ENCODE measurements at places on chromosomes 16 and 17. TPM values are rescaled to one million over a fixed set of nuclear protein-coding genes. Genes with fewer than 3 reads are reported as not detected.

The ZG16 gene
- polyA plus RNA-seq, result not detected

The LLGL1 gene
- 18.9 TPM for polyA plus RNA-seq

The CD300E gene
- polyA plus RNA-seq, result not detected

The SP2 gene
- 10.5 TPM for polyA plus RNA-seq

The SLC38A8 gene
- polyA plus RNA-seq, result not detected

The YPEL2 gene
- polyA plus RNA-seq, result 5.4 TPM

The GAN gene
- polyA plus RNA-seq, result 2.8 TPM

The TBC1D26 gene
- polyA plus RNA-seq, result 0.18 TPM

The PTGES3L gene
- 3.5 TPM for polyA plus RNA-seq

The ENO3 gene
- 109 TPM for polyA plus RNA-seq

The GSDMA gene
- not detected for polyA plus RNA-seq

GRCh38 chr17:58970609-58971450, 135.8 kb downstream of the TRIM37 start:
- no peak for DNase-seq

DNA sequence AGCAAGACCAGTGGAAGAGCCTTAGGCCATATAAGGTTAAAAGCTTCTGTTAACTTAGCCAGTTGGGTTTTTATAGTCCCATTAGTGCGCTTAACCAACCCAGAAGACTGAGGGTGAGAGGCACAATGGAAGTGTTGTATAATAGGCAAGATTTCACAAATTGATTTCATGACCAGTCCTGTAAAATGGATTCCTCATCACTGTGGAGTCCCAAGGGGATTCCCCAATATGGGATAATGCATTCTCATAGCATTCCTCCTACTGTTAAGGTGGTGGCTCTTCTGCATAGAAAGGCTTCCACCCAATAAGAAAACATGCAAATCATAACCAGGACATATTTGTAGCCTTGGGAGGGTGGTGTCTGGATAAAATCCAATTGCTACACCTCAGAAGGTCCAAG, 22.1 kb upstream of the B4GALNT2 start:
- DNase-seq, result no peak

DNA sequence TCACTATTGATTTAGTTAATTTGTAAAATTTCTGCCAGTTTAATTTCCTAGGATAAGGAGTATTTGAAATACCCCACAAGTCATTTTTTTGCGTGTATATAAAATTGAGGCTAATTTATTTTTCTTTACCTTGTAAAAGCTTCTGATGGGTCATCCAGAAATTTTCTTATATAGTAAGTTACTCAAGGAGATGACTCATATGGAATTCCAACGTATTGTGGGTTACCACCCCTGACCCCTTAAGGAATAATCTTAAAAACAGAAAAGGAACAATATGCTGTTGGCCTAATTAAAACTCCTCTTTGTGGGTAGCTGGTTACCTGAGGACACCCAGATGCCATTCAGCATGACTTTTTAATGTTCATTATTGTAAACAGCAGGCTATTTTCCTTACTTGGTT, 13.6 kb downstream of the HEATR6 start:
- DNase-seq, result no peak

- peak; percentile 50 for DNase-seq
Observed at GRCh38 chr16:54936979-54937670, 6.5 kb downstream of the IRX5 start.

- no peak for DNase-seq
Observed at GRCh38 chr16:49580751-49581303, 207.2 kb downstream of the C16orf78 start.

GRCh38 chr17:82241926-82242697, 13.3 kb downstream of the SLC16A3 start:
- no peak for DNase-seq

DNA sequence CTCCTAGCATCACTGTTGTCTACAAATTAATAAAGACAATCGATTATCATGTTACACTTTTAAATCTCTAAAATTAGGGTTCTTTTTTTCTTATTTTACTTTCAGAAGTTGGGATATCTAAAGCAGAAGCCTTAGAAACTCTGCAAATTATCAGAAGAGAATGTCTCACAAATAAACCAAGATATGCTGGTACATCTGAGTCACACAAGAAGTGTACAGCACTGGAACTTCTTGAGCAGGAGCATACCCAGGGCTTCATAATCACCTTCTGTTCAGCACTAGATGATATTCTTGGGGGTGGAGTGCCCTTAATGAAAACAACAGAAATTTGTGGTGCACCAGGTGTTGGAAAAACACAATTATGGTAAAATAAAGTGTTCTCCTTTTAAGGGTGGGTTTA, 2.4 kb downstream of the RAD51C start:
- DNase-seq, result no peak

DNA sequence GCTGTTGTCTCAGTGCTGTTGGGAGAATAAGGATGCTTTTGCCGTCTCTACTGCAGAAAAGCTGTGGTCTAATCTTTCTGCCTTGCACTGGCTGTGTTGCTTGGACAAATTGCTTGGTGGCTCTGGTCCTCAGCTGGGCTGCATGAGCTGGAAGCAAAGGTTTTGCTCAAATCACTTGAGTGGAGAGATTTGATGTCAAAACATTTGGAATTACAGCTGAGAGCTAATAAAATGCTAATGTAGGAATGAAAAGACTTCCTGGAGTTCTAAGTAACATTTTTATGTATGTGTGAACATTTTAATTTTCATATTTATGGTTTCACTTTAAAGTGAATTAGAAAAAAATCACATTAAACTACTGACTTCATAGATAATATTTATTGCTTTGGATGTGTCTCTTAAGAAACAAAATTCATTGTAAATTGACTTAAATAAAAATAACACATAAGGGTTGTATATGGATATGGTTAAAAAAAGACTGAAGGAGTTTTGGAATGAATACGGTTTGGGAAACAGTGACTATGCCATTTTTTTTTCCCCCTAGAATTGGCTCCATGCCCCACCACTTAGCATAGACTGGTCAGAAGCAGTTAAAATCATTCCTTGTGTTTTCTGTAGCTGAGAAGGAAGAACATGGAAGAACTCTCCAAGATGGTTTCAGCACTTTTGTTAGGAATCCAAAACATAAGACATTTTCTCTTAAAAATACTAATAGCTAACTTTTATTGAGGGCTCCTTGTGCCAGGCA, 39.2 kb upstream of the FAM20A start:
- no peak for DNase-seq

DNA sequence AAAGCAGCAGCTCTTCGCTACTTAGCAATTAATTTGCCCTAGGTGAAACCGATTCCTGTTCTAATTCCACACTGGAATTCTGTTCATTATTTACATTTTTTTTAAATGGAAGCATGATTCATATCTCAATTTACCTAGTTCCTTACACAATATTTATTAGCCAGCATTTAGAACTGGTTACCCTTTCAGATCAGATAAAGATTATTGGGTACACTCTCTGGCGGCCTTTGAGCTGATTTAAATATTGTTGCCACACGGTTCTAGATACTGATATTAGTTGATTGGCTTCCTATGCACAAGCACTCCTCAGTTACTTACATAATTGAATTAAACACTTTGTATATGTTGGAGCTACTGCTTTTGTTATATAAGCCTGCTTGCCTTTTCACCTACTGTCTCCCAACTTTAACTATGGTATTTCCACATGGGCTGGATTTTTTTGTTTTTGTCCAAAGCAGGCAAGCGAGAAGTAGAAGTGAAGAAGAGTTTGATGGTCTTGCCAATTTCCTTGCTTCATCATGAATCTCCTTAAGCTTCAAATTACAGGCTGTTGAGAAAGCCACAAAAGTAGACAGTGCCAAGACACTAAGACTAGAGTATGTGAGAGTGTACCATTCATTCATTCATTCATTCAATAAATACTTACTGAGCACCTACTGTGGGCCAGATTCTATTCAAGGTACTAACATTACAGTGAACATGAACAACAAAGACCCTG, 3.9 kb upstream of the ALDH3A2 start:
- DNase-seq, result no peak

DNA sequence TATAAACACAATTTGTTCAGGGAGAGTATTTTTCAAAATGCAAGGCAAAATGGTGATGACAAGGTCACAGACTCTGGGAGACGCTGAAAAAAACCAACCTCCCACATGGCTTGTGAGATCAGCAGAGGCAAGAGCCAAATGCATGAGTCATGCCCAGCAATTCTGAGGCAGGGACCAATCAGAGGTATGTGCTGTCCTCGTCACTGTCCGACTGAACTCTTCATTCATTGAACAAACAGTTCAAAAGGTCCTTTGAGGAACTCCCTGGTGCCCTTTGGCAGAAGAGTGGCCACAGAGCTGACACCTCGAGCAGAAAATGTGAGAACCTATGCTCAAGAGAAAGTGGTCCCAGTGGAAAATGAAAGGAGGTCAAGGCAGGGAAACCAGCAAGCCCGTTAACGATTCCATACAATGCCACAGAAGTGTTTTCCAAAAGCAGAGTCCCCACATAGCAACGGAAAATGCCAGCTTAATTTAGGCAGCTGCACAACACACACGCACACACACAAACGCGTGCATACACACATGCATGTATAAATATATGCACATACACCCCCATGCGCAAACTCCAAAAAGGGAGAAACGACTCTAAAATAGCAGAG, 50.9 kb downstream of the CDH11 start:
- DNase-seq, result peak; percentile 87
